ENCODE measurements at places on chromosomes 3 and 15.

DNA sequence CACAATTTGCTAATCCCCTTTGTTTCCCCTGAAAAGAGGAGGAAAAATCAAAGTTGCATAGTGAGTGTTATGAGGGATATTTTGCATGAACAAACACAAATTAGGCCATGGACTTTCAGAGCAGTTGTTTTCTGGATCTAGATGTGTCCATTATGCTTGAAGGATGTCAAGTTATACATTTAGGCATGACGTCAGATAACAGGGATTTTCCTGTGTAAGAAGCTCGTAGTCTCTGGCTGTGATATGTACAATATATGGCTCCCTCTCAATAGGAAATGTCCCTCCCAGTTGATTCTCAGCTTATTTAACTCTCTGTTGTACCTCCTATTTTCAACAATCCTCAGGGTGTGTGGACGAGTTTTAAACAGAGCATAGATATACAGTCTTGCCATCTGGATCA is 171.0 kb downstream of the RBMS3 start:
- no peak for DNase-seq

- DNase-seq: no peak
These were observed 100.6 kb downstream of the SLMAP start for GRCh38 chr3:57856675-57857074.

DNA sequence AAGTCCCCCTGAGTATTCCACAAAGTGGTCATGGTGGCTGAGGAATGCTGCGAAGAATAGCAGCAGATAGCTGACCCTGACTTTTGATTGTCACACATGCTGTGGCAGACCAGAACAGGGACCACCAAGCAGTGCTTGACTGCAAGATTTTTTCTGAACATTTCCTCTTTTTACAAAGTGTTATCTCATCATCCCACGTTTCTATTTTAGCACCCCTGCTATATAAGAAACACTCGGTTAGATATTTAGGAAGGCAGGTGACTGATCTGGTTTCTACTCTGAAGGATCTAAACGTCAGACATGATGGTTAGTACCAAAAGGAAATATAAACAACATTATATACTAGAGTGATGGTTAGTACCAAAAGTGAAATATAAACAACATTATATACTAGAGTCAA is 9.1 kb downstream of the SLC25A26 start:
- no peak for DNase-seq

DNA sequence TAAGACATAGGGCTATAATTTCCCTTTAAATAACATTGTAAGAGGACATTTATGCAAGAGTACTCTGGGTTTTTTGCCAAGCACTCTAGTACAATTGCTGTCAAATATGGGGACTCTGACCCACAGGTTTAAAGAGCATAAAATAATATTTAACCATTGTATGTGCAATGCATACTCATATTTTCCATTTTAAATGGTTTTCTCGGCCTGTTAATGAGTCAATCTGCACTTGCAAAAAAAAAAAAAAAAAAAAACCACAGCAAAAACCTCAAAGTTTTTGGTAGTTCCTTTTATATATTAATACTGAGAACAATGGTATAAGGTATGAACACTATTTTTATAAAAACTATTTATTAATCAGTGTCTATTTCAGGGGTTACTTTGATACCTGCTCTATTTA is 304.0 kb upstream of the CBLB start:
- DNase-seq: no peak

GRCh38 chr3:11328196-11328945 is 56.2 kb downstream of the ATG7 start:
- no peak for DNase-seq

DNA sequence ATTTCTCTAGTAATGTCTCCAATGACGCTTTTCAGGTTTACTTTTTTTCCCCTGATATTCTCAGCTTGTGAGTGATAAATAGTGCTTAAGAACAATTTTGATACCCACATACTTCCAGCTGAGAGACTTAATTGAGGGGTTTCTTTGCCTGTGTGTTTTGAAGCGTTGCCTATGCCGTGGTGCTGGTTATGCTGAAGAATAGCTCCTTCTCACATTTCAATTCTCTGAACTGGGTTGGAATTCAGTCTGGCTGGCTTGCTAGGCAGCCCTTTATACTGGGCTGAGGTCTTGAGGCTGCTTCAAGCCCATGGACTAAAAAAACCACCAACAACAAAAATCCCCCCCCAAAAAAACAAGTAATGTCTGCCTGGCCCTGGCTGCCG is 87.4 kb downstream of the CHST2 start:
- DNase-seq: no peak

GRCh38 chr3:140532793-140533330 is 145.0 kb upstream of the TRIM42 start:
- no peak for DNase-seq

DNA sequence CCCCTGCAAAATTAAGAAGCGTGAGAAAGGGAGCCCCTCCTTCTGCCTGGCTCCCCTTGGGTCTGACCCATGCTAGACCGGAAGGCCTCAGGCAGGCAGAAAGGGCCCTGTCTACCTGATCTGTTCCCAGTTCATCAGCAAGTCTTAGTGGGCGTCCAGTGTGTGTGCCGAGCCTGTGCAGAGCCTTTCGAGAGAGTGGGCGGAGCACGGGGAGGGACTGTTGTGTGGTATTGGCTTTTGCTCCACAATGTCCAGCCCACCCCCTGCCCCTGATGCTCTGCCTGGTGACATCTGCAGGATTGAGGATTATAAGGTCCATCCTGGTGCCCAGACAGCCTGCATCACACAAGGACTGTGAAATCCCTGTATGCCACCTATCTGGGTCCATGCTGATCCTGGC is 82.9 kb downstream of the CHDH start:
- no peak for DNase-seq

DNA sequence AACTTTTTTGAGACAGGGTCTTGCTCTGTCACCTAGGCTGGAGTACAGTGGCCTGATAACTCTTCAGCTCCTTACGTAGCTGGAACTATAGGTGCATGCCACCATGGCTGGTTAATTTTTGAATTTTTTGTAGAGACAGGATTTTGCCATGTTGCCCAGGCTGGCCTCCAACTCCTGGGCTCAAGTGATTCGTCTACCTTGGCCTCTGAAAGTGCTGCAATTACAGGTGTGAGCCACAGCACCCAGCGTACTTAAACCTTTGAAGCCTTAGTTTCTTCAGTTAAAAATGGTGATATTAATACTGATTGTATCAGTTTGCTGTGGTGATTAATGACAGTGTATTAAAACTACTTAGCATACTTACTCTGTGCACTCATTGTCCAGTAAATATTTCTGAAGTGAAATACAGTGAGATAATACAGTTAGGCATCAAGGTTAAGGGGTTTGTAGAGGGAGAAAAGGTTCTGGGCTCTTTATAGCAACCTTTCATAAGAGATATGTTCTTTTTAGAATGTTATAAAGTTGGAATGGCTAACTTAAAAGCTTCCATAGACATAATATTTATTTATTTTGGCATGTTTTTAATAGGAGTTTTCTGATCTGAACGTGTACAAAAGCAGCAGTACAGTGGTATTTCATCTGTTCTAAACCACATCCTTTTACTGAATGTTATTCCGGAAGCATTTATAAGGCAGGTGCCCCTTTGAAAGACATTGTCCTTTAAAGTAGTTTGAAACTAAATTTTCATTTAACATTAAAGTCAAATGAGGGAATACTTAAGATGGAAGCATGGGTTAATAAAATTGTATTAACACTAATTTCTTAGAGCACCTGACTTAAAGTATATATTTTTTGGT is 23.6 kb downstream of the NCK1 start:
- DNase-seq: no peak

GRCh38 chr3:85041001-85041400 is 82.2 kb downstream of the CADM2 start:
- no peak for DNase-seq

DNA sequence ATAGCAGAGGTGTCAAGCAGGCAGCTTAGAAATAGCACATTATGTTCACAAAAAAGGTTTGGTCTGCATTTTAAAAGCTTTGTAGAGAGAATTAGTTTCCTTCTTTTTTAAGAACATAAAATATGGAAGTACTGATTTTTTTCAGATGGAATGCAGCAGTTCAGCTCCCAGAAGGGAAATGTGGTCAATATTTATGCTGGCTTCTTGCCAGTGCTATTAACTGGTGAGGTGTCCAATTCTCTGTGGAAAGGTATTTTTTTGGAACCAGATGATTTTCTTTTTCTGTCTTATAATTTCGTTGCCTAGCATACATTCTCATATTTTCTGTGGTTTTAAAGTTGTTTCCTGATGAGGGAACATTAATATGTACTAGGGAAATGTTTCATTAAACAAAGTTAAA is 211.4 kb upstream of the ZNF385D start:
- DNase-seq: no peak

DNA sequence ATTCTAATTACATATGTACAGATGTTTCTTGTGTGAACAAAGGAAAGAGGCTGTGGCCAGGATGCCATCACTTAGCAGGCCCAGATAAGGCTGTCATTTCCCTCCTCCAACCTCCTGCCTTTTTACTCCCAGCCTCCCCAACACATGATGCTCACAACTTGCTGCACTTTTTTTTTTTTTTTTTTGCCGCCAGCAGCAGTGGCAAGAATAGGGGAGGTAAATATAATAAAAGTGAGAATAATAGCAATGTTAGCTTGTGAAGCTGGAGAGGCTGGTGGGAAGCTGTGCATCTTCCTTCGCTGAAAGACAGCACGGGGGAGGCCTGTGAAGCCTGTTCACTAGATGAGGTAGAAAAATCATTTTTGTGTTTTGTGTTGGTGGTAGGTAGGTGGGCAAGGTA is 42.5 kb upstream of the MYO5C start:
- DNase-seq: no peak

GRCh38 chr3:140234256-140234655 is 299.3 kb downstream of the CLSTN2 start:
- no peak for DNase-seq

GRCh38 chr3:62367763-62368195 is 5.6 kb downstream of the FEZF2 start:
- DNase-seq: no peak

DNA sequence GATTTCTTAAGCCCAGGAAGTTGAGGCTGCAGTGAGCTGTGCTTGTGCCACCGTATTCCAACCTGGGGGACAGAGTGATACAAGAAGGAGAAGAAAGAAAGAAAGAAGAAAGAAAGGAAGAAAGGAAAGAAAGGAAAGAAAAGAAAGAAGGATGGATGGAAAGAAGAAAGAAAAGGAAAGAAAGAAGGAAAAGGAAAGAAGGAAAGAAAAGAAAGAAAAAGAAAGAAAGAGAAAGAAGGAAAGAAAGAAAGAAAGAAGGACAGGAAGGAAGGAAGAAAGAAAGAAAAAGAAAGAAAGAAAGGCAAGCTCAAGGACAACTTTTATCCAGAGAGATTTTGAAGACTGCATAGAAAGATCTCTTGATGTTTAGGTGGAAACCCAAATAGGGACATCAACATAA is 120.7 kb downstream of the GMNC start:
- no peak for DNase-seq

- DNase-seq: no peak
These were observed 29.7 kb upstream of the KLF13 start for GRCh38 chr15:31296646-31297574.

DNA sequence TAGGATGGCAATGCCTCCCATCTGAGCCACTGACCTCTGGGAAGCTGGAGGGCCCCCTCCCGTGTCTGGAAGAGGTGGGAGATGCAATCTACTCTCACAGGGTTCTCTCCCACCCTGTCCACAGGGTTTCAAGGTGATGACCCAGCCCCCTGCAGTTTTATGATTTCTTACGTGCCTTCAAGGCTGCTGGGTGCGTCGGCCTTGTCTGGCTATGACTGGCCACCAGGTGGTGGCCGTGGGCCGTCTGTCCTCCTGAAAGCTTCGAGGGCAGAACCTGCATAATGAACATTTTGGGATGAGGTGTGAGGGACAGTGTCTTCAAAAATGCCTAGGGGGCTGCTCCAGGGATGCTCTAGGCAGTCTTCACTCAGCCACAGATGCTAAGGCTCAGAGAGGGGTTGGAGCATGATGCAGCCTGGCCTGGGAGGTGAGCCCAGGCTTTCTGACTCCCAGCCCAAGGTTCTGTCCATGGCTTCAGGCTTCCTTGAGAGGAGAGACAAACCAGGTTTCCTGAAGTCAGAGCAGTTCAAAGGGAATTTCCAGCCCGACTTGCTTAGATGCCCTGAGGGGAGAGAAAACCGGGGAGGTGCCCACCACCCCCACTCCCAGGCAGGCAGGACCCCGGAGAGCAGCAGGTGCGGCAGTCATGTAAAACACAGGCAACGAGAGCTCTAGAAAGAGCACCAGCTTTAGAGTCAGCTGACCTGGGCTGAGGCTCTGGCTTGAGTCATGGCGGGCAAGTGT is 18.7 kb downstream of the ISG20 start:
- no peak for DNase-seq

DNA sequence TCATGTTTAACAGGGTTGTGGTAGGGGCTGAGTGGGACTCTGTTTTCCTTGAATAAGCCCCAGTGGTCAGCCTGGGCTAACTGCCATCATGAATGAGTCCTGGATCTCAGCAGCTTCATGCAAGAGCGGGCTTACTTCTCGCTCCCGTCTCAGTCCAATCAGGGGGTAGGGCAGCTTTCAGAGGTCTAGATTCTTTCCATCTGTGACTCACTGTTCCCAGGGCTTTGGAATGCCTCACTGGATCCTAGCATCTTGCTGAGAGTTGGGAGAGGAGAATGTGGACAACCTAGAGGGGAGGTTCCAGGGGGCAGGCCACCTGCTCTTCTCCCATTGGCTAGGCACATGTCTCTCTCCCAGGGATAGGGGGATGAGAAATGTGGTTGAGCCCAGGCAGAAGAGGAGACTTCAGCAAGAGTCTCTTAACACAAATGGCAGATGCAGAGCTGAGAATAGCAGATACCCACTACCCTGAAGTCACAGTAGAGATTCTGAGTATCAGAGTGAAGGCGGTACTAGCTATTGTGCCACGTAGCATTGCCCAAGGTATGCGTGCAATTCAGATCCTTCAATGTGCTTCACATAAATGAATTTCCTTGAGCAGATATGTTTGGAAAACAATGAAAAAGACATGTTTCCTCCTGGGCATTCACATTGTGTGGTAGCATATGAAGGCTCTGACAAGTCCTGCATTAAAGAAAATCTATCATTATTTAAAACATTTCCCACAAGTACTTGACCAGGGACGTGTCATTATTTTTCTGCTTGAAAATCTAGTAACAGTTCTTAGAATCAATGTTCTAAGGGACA is 257.7 kb upstream of the PROK2 start:
- peak; percentile 54 for DNase-seq

DNA sequence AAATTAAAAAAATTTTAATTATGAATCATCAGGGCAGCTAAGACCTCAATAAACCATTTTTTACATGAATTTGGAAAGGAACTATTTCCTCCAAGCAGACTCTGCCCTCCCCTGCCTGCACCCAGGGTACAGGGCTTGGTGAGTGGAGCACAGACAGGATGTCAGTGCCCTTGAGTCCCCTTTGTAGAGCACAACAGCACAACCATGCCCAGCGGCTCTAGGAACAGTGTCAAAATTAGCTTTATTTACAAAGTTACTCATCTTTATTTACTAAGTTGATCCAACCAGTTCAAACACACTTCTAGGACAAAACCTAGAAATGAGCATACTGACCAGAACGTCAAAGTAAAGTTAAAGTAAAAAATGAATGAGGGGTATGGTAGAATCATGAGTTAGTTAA is 90.6 kb upstream of the TSC22D2 start:
- DNase-seq: no peak

GRCh38 chr3:191397771-191398170 is 63.2 kb upstream of the PYDC2 start:
- DNase-seq: no peak

GRCh38 chr3:59240666-59241255 is 190.9 kb upstream of the CFAP20DC start:
- DNase-seq: no peak
